ENCODE measurements at places on chromosomes 1 and 21. TPM values are rescaled to one million over a fixed set of nuclear protein-coding genes. Genes with fewer than 3 reads are reported as not detected.

The LRRC3 gene
- 2.0 TPM for polyA plus RNA-seq

DNA sequence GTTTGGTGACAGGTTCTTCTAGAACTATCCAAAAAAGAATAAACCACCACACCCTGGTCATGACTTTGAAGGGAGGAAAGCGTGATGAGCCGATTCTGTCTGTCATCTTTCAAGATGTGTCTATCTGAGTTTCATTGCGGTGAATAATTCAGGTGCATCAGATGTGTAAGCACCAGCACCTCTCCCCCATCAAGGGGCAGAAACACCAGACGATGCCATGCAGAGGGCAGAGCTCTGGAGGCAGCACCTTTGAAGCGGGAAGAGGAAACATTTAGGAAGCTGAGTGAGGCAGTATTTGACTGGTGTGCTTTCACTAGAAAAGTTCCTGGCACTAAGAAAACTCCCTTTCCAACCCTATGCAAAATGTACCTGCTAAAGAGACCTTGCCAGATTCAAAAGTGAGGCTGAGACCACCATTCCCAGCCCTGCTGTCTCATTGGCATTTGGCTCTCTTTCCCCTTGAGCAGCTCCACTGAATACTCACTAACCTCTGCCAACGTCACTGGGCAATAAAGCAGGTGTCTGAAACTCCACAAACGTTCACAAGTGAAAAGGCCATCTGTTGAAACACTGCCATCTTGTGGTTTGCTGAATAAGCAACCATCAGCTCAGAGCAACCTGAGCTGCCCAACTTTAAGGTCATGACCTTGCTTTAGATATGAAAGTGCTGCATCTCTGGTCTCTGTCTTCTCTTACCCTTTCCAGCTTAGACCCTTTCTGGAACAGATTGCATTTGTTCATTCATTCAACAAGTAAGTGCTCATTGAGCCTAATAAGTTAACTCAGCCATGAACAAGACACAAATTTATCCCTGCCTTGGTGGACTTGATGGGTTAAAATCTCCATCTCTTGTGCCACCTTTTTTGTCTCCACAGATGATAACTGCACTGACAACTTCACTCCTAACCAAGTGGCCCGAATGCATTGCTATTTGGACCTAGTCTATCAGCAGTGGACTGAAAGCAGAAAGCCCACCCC, 228.6 kb downstream of the PAPPA2 start:
- DNase-seq: peak; percentile 43

- DNase-seq: peak; percentile 6
Observed at GRCh38 chr1:1510912-1511532, 940 bp upstream of the ATAD3A start.

GRCh38 chr1:85609976-85610375, 29.4 kb downstream of the CCN1 start:
- no peak for DNase-seq

DNA sequence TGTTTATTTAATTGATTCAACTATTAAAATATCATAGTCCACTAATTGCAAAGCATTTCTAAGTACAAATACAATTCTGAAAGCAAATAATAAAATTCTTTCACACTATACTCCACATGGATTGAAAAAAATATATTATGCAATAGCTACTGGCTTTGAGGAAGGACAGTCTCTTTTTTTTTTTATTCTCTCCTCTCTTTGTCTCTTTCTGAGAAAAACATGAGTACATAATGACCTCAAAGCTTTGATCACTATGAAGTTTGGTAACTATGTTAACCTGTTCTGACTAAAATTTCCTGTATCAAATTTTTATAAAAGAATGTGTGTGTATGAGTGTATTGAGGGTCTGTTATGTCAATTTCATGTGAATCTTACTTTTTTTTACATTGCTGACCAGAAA, 96.2 kb downstream of the RGS2 start:
- no peak for DNase-seq

DNA sequence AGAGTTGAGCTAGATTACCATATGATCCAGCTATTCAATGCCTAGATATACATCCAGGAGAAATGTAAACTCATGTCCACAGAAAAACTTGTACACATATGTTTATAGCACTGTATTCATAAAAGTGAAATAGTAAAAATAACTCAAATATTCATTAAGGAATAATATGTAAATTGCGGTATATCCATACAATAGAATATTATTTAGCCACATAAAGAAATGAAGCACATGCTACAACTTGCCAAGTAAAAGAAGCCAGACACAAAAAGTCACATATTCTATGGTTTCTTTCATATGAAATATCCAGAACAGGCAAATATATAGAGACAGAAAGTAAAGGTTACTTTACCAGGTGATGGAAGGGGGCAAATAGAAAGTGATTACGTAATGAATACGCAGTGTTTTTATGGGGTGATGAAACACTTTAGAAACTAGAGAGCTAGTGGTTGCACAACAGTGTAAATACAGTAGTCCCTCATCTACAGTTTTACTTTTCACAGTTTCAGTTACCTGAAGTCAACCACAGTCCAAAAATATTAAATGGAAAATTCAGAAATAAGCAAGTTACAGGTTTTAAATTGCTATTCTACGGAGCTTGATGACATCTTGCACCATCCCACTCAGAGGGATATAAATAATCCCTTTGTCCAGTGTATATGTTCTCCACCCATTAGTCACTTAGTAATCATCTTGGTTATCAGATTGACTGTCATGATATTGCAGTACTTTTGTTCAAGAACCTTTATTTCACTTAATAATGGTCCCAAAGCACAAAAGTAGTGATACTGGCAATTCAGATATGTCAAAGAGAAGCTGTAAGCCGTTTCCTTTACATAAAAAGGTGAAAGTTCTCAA, 62.3 kb downstream of the ZNF644 start:
- DNase-seq: no peak
